ENCODE measurements at places on chromosomes 12 and 14.

DNA sequence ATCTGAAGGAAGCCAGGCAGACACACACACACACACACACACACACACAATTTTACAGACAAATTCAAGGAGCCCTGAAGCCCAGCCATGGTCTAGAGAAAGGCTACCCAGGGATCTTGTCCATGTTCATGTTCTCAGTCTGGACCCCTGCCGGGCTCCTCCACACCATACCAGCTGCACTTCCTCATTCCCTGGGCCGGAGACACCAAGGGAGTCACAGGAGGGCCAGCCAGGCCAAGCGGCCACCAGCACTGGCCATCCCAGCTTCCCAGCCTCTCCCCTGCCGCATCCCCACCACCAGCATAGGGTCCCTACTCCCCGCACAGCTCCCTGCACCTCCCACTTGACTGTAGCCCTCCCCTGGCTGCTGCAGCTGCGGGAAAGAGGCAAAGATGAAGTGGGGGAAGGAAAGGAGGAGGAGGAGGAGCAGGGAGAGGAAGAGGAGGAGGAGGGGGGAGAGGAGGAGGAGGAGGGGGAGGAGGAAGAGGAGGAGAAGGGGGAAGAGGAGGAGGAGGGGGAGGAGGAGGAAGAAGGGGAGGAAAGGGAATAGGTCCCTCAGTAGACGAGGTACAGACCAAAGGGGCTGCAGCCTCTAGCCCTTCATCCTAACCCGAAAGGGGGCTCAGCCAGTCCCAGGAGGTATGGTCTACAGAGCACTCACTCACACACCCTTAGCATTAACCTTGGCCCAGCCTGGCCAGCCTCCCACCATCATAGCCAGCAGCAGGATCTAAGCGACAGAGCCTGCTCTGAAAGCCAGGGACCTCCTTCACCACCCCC, 293.2 kb downstream of the DPF3 start:
- DNase-seq = no peak
- no peaks in the 10 kb centered on the region for H3K36me3 ChIP-seq
- no peak overlapping the region for H3K4me3 ChIP-seq
- no peaks in the 10 kb centered on the region for H3K27me3 ChIP-seq
- H3K27ac ChIP-seq = no peak overlapping the region

DNA sequence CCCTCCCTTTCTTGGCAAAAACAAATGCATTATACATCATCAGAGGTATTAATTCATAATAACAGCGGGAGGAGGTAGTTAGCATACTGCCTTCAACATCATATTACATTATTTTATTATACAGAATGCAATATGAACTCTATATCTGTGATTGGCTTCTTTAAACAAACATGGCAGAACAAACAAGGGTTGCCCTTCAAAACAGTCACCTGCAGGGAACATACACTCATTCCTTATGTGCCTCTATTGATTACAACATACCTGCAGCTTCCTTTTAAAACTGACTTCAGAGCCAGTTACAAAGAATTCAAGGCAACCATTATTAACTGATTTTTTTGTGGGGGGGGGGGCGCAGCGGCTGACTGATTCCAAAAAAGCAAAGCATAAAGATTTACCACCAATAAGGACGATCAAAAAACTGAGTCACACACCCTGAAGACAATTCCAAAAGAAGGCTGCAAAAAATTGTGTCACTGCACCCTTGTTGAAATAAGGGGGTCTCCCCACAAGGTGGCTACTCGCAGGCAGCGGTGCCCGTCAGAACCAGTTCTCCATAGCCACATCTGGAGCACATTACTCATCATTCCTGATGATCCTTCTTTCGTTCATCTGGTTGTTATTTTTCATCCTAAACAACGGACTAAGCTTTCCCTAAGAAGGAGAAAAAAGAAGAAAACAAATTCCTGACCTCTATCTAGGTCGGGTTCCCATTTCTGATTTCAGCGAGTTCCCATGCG, 51.8 kb downstream of the SMUG1 start:
- H3K27ac ChIP-seq = no peak overlapping the region
- H3K27me3 ChIP-seq = peaks cover 71% of the 10 kb centered on the region
- no peak overlapping the region for H3K4me3 ChIP-seq
- no peak for DNase-seq

- peaks cover 10% of the 10 kb centered on the region for H3K4me1 ChIP-seq
- H3K4me3 ChIP-seq = no peak overlapping the region
- no peak for DNase-seq
- no peaks in the 10 kb centered on the region for H3K36me3 ChIP-seq
Observed at GRCh38 chr12:124761871-124762270, 101.8 kb downstream of the SCARB1 start.

DNA sequence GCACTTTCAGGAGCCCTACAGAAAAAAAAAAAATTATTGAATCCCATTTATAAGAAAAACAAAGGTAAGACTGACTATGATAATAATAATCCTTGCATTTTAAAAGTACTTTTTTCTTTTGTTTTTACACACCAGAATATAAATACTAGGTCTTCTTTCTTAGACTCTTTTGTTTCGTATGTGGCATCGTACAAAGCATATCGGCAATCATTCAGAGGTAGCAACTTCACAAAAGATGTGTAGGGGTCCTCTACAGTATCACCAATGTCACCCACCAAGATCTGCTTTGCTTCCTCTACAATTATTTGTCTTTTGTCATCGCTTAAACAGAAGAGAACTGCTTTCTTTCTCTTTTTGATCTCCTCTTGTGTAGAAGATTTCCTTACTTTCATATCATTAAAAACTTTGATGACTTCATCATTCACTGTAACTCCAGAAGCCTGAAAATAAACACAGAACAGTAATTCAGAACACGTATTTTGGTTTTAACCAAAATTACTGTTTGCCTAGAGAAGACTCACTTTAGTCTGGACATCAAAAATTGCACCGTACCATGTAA, 1.2 kb downstream of the CFL2 start:
- peak overlapping the region; percentile 87 for H3K27ac ChIP-seq
- H3K27me3 ChIP-seq = no peaks in the 10 kb centered on the region
- peak overlapping the region; percentile 82 for H3K4me3 ChIP-seq
- peaks cover 14% of the 10 kb centered on the region for H3K36me3 ChIP-seq
- no peak for DNase-seq

- DNase-seq = no peak
- H3K4me3 ChIP-seq = no peak overlapping the region
- no peaks in the 10 kb centered on the region for H3K4me1 ChIP-seq
- H3K36me3 ChIP-seq = no peaks in the 10 kb centered on the region
Observed at GRCh38 chr12:75831402-75831801, 200.2 kb downstream of the PHLDA1 start.

- no peak overlapping the region for H3K27ac ChIP-seq
- no peaks in the 10 kb centered on the region for H3K4me1 ChIP-seq
- no peak for DNase-seq
Observed at GRCh38 chr14:55746558-55746957, 166.6 kb downstream of the KTN1 start.

DNA sequence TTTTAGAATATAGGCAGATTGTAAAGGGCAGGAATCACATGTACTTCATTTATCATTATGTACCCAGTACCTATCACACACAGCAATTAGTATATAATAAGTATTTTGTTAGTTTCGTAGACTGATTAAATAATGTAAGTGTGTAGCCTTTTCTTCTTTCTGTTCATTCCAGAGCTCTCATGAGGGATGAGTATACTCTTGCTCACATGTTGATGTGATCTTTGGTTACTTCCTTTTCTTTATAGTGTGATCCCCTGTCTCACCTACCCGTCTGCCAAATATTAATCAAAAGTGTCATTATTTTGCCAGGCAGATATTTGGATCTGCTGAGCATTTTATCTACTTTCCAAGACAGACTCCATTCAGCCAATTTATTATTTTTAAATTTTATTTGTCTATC, 156.1 kb downstream of the PCNX1 start:
- H3K4me1 ChIP-seq = no peaks in the 10 kb centered on the region
- no peaks in the 10 kb centered on the region for H3K27me3 ChIP-seq
- peaks cover 5% of the 10 kb centered on the region for H3K36me3 ChIP-seq

GRCh38 chr14:96176275-96176674, 28.4 kb upstream of the BDKRB2 start:
- no peaks in the 10 kb centered on the region for H3K36me3 ChIP-seq
- DNase-seq = no peak
- H3K4me1 ChIP-seq = no peaks in the 10 kb centered on the region
- no peaks in the 10 kb centered on the region for H3K27me3 ChIP-seq
- H3K27ac ChIP-seq = no peak overlapping the region

DNA sequence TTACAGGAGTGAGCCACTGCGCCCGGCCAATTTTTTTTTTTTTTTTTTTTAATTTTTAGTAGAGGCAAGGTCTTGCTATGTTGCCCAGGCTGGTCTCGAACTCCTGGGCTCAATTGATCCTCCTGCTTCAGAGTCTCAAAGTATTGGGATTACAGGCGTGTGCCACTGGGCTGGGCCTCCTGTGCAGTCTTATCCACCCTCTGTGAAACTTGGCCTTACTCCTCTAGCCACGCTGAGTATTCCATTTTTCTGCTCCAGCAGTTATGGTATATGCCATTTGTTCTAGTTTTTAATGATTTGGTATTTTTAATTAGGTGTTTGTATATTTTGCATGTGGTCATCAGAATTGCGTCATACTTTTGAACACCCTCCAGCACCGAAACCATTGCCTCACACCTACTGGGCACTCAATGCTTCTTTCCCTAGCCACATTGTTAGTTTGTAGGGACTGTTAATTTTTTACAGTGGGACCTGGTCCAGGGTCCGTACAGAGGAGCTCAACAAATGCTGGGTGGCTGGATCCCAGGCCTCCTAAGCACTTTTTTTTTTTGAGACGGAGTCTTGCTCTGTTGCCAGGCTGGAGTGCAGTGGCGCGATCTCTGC, 11.4 kb downstream of the RIOX1 start:
- H3K27ac ChIP-seq = no peak overlapping the region
- H3K27me3 ChIP-seq = no peaks in the 10 kb centered on the region
- no peak overlapping the region for H3K4me3 ChIP-seq
- H3K36me3 ChIP-seq = peaks cover 66% of the 10 kb centered on the region
- no peak for DNase-seq
- no peaks in the 10 kb centered on the region for H3K4me1 ChIP-seq

DNA sequence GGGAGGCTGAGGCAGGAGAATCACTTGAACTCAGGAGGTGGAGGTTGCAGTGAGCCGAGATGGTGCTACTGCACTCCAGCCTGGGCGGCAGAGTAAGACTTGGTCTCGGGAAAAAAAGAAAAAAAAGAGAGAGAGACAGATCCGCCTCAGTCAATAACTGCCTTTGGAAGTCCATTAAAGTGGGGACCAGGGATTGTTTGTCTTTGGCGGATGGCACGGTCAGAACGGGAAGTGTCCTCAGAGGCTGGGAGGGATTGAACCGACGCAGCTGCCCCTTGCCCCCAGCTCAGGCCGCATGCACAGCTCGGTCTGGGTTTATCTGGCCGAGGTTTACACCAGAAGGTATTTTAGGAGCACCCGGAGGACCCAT, 54.4 kb downstream of the TESC start:
- peak overlapping the region; percentile 41 for H3K4me3 ChIP-seq
- no peak for DNase-seq
- H3K36me3 ChIP-seq = no peaks in the 10 kb centered on the region
- no peak overlapping the region for H3K27ac ChIP-seq
- no peaks in the 10 kb centered on the region for H3K27me3 ChIP-seq
- no peaks in the 10 kb centered on the region for H3K4me1 ChIP-seq

- no peaks in the 10 kb centered on the region for H3K36me3 ChIP-seq
- no peaks in the 10 kb centered on the region for H3K27me3 ChIP-seq
- no peak overlapping the region for H3K4me3 ChIP-seq
- H3K4me1 ChIP-seq = no peaks in the 10 kb centered on the region
- no peak overlapping the region for H3K27ac ChIP-seq
- no peak for DNase-seq
Observed at GRCh38 chr14:59679872-59680271, 103.3 kb upstream of the CCDC175 start.

GRCh38 chr12:96177013-96177412, 17.2 kb upstream of the ELK3 start:
- no peaks in the 10 kb centered on the region for H3K27me3 ChIP-seq
- H3K27ac ChIP-seq = no peak overlapping the region
- H3K4me3 ChIP-seq = no peak overlapping the region

DNA sequence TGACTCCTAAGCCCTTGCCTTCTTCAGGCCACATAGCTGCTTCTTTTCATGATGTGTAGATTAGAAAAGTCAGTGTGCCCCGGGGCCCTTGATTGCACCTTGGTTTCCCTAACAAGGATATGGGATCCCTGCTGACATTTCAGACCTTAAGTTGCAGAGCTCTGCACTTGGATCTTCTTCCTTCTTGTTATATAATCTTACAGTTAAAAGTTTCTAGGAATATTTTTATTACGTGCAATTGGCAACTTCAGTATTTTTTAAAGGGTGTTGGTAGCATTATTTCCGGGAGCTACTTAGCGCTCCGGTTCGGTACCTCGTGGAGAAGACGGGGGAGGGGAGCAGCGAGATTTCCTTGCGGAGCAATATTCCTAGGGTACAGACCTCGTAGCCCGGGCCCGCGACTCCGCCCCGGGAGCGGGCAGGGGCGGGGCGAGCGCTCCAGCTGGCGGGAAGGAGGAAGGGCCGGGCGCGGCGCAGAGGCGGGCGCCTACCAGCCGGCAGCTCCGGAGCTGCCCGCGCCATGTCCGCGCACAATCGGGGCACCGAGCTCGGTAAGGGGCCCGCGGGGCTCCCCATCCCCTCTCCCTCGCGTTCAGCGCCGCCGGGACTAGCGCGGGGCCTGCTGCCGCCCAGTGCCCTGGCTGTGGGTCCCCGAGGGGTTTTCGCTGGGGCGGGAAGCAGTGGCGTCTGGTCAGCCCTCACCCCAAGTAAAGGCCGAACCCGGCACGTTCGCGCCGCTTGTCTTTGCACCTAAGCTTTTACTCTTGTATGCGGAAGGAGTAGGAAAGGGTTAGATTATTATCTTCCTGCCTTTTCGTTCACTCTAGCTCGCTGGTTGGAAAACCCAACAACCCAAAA, at the start of gene DERA:
Gene DERA, plus strand, starts transcription at position 469 of the 858 bp plus-strand sequence. Its CDS starts 52 bp downstream, at position 521.
- peak; percentile 95 for DNase-seq
- peak within 1 kb of the TSS; percentile 93 for H3K27ac ChIP-seq
- peak within 1 kb of the TSS; percentile 65 for H3K4me3 ChIP-seq
- H3K27me3 ChIP-seq = no peaks in the 10 kb centered on the region
- H3K36me3 ChIP-seq = peaks cover 12% of the 10 kb centered on the region

DNA sequence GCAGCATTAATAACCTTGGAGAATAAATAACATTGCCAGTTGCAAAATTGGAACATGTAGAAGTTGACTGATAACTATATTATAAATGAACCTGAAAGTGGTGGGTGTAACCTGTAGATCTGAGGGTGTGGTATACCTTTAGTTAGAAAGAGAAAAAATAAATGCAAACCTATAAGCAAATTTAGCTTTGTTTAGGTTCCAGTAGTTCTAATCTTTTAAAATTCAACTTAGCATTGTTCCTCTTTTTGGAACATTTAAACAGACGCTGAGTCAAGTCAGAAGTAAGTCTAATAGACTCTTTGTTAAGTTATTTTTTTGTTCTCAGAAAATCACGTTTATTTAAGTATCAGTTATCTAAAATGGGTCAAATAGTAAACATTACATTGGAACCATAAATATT, 120.0 kb downstream of the DNAI7 start:
- peaks cover 45% of the 10 kb centered on the region for H3K4me1 ChIP-seq
- no peak overlapping the region for H3K4me3 ChIP-seq
- H3K36me3 ChIP-seq = peaks cover 45% of the 10 kb centered on the region
- H3K27me3 ChIP-seq = no peaks in the 10 kb centered on the region
- H3K27ac ChIP-seq = no peak overlapping the region

Measured in spleen (tissue), 13 donors.